ENCODE measurements at places on chromosomes 11 and 22. TPM values are rescaled to one million over a fixed set of nuclear protein-coding genes. Genes with fewer than 3 reads are reported as not detected.

PAX6 gene
- 17.0 TPM for total RNA-seq

CCDC87 gene
- 0.25 TPM for total RNA-seq

HEPACAM gene
- total RNA-seq, result 14.5 TPM

FAR1 gene
- 59.3 TPM for total RNA-seq

H19 gene
- total RNA-seq, result 6.6 TPM

TMPRSS4 gene
- 0.74 TPM for total RNA-seq

DBX1 gene
- total RNA-seq, result not detected

PLA2G3 gene
- under 0.01 TPM for total RNA-seq

IGLL5 gene
- not detected for total RNA-seq

QSER1 gene
- total RNA-seq, result 53.8 TPM

CRYBB3 gene
- not detected for total RNA-seq

GGTLC3 gene
- not detected for total RNA-seq

AQP11 gene
- 4.7 TPM for total RNA-seq

MMP11 gene
- 12.8 TPM for total RNA-seq

VSTM5 gene
- 2.0 TPM for total RNA-seq

TBC1D10A gene
- 9.3 TPM for total RNA-seq

DSCAML1 gene
- 9.1 TPM for total RNA-seq

MGAT3 gene
- 25.6 TPM for total RNA-seq

ANO3 gene
- total RNA-seq, result 4.2 TPM

MMP27 gene
- not detected for total RNA-seq

All from temporal lobe (tissue), 4 donors.